ENCODE measurements at places on chromosomes 16 and 17.

DNA sequence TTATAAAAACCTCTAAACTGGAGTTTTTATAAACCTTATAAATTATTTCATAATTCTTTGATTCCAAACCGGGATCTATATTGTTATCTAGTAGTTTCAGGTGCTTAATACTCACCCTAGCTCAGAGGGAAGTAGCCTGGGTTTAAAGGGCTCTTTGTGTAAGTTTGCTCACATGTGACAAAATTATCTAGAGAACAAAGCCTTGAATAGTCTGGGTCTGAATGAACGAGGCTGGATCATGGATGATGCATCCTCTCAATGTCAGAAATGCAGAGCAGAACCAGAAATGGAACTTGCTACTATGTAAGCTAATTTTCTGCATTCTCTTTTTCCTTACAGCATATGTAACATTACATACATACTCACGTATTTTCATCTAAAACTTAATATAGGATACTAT, 103.9 kb upstream of the NETO2 start:
- no peak for DNase-seq

- DNase-seq, result no peak
Observed at GRCh38 chr16:18945233-18945632, 19.0 kb upstream of the SMG1 start.

GRCh38 chr17:56141046-56141839, 12.0 kb upstream of the ANKFN1 start:
- no peak for DNase-seq

DNA sequence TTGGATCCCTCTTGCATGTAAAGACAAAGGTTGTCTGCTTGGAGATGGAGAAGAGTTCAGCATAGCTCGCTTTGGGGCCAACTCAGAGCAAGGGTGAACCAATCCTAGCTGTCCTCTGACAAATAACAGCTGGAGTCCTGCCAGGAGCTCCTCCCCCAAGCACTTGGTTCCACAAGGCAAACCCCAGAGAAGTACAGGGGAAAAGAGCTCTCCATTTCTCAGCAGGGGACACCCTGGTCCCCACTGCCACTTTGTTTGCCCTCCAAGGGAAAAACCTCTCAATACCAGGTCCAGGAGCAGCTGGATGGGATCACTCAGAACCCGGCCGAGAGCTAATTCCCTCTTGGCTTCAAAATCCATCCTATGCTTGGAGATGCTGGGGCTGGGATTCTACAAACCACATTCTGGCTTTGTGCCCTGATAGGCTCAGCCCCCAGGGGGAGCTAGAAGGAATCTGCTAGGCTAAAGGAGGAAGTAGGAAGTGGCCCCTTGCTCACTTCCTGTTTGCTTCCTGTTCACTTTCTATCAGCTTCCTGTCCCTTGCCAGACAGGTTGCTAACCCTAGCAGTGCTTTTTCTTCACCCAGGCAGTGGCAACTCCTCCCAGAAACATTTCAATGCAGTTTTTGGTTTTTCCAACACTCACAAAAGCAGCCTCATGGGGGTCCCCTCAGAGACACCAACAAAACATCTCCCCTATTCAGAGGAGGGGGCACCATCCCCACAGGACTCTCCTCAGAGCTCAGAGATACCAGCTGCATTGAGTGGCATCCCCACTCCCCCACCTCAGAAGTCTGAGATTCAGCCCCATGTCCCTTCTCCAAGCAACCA, 30.7 kb downstream of the CDRT4 start:
- peak; percentile 13 for DNase-seq

- no peak for DNase-seq
Observed at GRCh38 chr16:289395-289997, 6.5 kb downstream of the PDIA2 start.

- peak; percentile 50 for DNase-seq
Observed at GRCh38 chr17:46764709-46765401, 53.6 kb downstream of the WNT3 start.

- no peak for DNase-seq
Observed at GRCh38 chr17:35447499-35447898, 1.1 kb downstream of the SLFN13 start.

GRCh38 chr16:75264999-75265910, 13.8 kb upstream of the BCAR1 start:
- no peak for DNase-seq

DNA sequence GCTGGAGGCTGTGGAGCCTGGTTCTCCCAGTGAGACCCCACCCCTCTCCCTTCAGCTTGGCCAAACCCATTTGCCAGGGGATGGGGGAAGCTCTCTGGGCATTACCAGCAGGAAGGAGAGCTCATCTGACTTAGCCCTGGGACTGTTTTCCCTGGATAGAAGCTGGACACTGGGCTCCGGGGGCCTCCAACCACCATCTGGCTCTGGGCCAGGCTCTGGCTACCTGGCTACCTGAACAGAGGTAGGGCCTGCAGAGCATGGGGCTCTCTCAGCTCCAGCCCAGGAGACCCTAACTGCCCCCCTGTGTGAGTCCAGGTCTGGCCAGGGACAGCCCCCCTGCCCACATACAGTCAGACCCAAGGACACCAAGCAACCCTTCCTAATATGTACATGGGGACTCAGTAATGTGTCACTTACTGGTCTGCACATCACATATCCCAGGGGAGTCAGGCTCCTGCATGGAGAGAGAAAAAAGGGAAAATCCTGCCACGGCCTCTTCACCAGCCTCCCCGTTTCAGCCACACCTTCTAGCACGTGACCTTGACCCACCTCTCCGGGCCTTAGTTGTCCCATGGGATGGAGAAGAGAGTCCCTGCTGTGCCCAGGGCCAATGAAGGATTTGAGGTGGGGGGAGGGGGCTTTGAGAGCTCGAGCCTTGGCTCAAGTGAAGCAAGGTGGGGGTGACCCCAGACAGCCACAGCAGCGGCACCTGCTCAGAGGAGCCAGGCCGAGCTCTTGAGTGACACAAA, 13.8 kb downstream of the CNGB1 start:
- DNase-seq, result no peak

- peak; percentile 75 for DNase-seq
Observed at GRCh38 chr17:35433075-35433894, 985 bp upstream of the SLFN12 start.

GRCh38 chr17:6422654-6423241, 12.2 kb downstream of the AIPL1 start:
- DNase-seq, result no peak
